ENCODE measurements at places on chromosomes 3 and 15.
A peak's percentile ranks its signal among the peaks of the same experiment; 100 is the strongest.

DNA sequence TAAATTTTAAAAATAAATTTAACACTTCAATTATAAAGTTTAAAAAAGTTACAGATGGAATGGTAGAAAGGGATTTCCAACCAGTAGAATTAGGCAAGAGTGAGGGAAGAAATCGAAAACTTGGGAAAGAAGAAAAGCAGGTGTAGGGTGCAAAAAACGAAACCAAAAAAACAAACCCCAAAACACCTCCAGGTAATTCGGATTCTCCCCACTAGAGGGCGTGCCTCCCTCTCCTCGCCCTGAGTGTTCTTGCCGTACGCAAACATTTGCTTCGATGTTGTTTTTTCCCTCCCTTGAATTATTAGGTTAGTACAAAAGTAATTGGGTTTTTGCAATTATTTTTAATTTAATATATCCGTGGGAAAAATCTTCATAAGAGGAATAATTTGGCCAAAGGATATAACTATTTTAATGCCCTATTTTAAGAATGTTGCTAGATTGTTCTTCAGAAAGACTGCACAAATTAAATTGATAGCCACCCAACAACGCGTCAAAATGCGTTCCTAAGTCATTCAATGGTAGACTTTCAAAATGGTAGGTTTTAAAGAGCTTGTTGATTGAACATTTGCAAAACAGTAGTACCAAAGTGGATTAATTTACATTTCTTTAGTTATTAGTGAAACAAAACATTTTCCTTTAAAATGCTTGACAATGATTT, 63.7 kb downstream of the SLC30A4 start:
- peak; percentile 72 for DNase-seq

DNA sequence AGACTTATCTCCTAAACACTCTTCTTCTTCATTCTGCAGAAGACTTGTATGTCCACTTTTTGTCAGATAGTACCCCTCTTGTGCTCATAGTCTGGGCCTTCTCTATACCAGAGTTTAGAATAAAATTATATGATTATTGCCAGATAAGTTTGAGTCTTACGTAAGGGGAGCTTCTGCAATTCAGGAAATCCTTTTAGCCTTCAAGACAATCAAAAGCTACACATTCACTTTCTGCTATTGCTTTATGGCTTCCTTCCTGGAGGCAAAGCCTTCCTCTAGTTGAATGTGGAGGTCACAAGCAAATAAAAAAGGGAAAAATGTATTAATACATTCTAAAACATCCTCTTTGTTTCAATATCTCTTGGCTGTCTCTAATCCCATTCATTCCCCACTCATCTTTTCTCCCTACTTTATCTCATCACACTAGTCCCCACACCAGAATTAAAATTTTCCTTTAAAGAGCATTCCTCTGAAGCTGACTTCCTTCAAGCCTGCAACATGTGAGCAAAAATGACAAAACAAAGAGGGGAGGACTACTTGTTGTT, 186.8 kb downstream of the CPNE4 start:
- DNase-seq, result no peak

DNA sequence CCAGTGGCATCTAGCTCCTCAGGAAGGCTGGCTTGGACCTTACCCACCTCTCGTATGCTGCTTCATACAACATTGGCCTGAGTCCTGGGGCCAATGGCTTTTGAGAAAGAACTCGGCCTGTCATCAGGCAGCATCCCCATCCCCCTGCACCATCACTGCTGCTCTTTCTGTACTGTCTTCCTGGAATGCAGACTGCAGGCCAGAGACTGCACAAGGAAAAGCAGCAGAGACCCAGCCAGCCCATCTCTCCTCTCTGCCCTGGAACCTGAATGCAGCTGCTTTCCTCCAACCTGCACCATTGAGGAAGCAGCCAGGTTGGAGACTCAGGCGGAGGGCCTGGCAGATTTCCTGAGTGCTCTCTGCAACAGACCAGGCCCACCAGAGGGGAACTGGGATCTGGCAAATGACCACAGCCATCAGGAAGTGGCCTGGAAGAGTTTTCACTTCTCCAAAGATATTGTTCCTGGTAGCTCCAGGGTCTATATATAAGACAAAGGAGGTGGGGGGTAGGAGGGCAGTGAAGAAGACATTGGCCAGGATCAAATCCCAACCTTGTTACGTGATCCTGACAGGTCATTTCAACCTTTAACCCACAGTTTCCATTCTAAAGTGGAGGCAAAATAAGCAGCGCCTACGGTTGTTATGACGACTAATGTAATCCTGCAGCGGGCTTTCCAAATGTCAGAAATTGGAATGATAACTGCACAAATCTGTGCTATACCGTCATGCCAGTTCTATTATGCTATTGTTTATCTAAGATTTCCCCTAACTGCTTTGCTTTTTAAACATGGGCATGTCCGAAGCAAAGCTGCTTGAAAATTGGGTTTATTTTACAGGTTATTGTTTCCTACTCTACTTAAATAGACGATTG, 24.4 kb upstream of the RAB7A start:
- no peak for DNase-seq

GRCh38 chr3:117719316-117719926, 1009.8 kb downstream of the TUSC7 start:
- no peak for DNase-seq

DNA sequence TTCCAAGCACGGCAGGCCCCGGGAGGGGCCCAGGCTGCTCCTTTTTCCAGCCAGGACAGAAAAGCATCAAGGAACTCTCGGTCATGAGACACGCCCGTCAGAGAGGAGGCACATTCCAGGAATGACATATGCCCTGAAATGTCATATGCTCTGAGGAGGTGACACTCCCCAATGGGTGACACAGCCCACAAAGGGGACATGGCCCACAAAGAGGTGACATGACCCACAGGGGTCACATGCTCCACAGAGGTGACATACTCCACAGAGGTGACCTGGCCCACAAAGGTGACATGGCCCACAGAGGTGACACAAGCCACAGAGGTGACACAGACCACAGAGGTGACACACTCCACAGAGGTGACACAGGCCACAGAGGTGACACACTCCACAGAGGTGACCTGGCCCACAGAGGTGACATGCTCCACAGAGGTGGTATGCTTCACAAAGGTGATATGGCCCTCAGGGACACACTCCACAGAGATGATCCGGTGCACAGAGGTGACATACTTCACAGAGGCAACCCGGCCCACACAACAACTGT, 79.2 kb downstream of the ABHD5 start:
- DNase-seq, result peak; percentile 60

DNA sequence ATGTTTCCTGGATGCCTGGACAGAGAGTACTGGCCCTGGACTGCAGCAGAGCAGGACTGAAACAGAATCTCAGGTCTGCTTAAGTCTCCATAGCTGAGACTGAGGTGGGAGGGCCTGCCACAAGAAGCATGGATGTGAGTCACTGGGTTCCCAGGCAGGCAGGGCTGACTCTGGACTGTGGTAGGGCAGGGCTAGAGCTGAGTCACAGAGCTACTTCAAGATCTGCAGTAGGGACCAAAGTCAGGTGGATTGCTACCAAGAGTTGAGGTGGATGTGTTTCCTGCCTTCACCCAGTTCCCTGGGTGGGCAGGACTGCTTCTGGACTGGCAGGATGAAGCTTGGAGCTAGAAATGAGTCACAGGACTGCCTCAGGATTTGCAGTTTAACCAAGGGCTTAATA, 282.9 kb downstream of the AGBL1 start:
- peak; percentile 29 for DNase-seq

DNA sequence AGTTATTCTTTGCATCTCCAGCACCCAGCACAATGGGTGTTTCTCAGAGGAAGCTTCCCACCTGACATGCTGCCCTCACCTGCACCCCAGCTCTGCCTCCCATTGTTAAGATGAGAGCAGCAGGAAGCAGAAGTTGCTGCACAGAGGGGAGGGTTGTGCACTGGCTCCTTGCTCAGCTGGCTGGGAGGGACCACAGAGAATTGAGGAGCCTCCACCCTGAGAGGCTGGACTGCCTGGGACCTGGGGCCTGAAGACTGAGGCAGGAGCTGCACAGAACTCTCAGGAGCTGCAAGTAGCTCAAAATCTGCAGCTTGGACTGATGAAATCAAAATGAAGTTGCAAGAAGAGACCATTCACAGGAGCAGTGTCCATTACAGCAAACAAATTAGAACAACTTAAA, 222.3 kb upstream of the LINGO1 start:
- DNase-seq, result no peak

DNA sequence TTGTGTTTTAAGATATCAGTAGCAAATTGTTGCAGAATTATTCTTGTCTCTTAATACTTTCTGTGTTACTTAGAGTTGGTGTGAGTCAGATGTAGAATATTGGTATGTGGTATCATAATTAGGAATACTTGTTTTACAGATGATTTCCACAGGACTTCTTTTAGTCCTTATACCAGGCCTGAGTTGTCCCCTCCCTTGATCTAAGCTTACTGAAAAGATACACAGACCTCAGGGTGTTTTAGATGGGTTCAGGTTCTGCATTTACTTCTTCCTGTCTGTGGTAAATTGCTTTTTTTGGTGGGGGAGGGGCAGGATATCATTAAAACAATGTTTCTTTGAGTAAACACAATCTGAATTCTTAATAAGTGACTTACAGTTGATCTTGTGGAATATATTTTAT, 14.2 kb downstream of the DZIP3 start:
- DNase-seq, result no peak

GRCh38 chr3:50264964-50265485, 3.9 kb upstream of the SEMA3B start:
- no peak for DNase-seq

DNA sequence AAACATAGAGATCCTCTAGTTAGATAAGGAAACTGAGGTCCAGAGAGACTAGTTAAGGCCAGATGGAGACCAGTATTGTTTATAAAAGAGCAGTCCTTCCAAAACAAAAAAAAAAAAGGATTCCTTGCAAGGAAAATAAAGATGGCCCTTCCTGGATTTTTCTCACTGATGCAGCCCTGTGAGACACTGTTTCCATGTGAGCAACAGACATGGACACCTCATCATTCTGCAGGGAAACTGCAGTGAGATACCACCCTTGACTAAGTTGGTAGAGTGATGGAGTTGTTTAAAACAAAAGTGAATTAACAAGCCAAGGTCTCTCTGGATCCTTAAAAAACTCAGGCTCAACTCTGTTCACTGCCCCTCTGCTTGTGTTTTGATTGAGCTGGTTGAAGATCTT, 65.6 kb upstream of the MYZAP start:
- DNase-seq, result no peak

GRCh38 chr3:37944391-37944842, 46.2 kb upstream of the VILL start:
- no peak for DNase-seq

DNA sequence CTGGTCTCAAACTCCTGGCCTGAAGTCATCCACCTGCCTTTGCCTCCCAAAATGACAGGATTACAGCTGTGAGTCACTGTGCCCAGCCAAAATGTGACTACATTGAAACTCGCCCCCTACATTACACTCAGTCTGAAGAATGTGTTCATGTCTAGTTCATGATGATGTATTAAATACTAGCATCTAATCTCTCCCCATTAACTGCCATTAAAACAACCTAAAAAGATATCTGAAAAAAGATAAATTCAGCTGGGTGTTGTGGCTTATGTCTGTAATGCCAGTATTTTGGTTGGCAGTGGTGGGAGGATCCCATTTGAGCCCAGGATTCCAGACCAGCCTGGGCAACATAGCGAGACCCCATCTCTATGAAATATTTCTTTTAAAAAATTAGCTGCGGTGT, 159.4 kb downstream of the PCCB start:
- DNase-seq, result no peak

DNA sequence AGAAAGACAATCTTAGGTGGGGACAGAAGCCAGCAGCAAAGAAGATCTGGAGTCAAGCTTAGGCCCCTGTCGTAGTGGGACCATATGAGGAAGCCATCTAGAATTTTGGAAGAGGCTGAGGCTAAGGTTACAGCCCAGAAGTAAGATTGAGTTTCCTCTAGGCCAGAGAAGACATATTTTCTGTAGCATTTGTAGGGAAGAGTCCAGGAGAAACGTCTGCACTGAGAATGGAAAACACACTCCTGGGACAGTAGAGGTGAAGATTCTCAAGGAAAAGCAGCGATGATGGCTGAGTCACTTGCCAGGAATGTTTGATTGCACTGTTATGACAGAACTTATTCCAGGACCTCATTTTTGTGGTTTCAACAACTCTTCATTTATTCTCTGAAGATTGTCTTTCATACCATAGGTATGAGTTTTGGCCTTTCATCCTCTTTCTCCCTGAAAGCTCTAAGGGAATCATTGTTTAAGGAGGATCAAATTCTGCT, 107.2 kb downstream of the GTPBP8 start:
- DNase-seq, result no peak

DNA sequence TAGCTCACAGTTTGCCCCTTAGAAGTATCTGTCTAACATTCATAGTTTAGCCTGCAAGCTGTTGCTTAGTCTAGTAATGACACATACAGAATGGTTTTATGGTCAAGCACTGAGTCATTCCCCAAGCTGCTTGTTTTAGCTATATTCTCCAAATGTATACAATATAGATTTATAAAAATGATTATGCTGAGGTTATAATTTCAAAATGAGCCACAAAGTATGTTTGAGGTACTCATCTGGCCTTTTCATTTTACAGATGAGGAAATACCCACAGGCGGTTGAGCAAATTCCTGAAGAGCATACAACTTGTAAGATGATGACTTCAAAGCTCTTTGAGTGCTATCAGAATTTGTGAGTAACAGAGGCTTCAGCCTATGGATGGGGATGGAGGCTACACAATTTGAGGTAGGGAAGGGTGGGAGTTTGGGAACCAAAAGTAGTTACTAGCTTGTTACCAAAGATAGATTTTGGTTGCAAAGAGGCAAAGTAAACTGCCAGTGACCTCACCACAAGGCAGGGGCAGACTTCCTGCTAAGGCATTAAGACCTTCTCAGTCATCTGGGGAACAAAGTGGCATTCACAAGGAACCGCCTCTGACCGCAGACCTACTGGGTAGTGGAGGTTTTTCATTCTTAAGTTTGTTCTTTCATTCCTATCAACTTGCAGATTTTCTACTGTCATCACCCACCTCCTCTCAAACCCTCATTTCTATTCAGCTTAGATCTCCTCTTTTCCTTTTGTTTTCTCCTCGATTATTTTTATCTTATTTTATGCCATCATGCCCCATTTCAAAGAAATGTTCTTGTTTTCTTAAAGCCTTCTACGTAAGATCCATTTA, 257.2 kb upstream of the NECTIN3 start:
- peak; percentile 28 for DNase-seq

DNA sequence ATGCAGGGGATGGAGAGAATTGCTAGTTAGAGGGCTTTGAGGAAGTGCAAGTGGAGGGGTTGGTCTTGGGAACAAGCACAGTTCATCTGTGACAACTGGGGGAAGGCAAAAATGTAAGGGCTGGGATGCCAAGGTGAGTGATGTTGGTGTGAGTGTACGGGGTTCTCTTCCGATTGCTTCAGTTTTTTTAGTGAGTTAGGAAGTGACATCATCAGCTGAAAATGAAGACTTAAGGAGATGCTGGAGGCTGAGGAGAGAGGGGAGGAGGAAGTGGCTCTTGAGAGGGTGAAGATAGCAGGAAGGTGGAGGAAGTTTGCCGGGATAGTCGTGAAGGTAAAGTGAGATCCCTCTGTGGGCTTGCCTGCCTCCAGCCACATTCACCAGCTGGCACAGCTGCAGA, 12.7 kb downstream of the TICRR start:
- DNase-seq, result no peak

- no peak for DNase-seq
These were observed 133.7 kb downstream of the AGBL1 start for GRCh38 chr15:86213420-86213819.

- no peak for DNase-seq
These were observed 23.5 kb upstream of the LRRFIP2 start for GRCh38 chr3:37197810-37198371.

GRCh38 chr15:92097474-92098178, 244.1 kb downstream of the SLCO3A1 start:
- peak; percentile 35 for DNase-seq
